ENCODE measurements at places on chromosomes 2 and 18.

DNA sequence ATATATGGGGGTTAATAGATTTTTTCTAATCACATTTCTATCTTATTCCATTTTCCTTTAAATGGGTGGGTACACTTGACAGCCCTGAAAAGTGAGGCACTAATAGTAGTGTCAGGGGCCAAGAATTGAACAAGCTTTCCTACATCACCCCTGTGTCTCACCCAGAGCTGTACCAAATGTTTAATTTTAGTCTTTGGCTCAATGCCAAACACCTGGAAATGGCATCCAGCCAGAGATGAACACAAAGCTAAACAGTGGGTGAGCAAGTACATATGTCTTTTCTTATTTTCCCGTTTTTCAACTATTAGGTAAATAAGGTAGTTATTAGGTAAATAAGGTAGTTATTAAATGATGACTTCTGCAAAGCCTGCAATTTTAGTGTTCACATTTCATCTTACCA, 276.3 kb upstream of the ERBB4 start:
- DNase-seq, result no peak

DNA sequence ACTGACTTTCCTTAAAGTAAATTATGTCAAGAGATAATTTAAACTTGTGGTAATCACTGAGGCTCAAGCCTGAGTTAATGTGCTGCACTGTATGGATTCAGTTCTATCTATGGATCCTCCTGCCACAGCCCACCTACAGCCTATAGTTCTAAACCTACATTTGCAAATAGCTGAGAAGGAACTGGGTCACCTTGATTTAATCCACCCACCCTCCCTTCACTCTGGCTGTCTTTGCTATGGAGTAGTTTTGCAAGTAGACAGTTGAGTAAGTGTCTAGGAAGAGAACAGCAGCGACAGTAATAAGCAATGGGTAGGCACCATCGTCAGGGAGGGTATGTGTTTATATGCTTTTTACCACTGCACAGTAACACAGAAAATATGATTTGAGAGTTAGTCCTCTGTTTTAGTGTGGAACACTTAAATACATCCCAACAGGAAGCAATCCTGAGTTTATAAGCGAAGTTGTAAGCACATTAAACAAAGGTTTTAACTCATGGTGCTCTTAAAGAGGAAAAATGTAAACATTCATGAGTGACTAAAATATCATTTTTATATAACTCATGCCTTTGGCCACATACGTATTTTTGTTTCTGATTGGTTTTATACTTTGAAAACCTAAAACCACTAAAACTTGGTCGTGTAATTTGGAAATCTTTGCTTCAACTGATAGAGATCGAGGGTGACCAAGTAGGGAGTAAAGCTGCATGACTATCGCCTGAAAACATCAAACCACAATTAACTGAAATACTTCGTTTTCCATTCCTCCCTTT, 36.3 kb upstream of the CHRNA1 start:
- no peak for DNase-seq

- no peak for DNase-seq
These were observed 259.9 kb upstream of the MYT1L start for GRCh38 chr2:2590841-2591541.

GRCh38 chr2:173491418-173491817, 136.7 kb downstream of the CDCA7 start:
- DNase-seq, result no peak

DNA sequence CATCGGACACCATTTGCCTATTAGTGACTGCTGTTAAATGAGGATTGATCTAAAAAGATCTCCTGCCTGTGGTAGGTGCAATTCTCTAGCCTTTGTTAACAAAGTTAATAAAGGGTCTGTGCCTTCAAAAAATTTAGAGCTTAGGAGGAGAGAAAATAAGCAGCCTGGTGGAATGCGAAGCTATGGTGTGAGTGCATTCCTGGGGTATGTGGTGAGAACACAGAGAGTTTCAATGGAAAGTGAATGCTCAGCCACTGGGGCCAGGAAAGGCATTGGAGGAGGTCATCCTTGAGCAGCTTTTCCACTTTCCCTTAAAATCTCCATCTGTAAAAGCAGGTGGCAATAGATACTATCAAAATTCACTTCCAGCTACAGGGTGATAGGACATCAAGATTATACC, 331.2 kb upstream of the LRATD1 start:
- no peak for DNase-seq

- no peak for DNase-seq
These were observed 101.2 kb downstream of the KCTD18 start for GRCh38 chr2:200408428-200409316.

Data from CD4-positive, alpha-beta T cell treated with Interleukin-10 for 1 hour (primary cell).